HT1080 (cell line): ENCODE measurements at places on chromosomes 13 and 19. TPM values are rescaled to one million over a fixed set of nuclear protein-coding genes. Genes with fewer than 3 reads are reported as not detected.

Gene PRR12
- 3.4 and 6.5 TPM in 2 replicates for total RNA-seq

DNA sequence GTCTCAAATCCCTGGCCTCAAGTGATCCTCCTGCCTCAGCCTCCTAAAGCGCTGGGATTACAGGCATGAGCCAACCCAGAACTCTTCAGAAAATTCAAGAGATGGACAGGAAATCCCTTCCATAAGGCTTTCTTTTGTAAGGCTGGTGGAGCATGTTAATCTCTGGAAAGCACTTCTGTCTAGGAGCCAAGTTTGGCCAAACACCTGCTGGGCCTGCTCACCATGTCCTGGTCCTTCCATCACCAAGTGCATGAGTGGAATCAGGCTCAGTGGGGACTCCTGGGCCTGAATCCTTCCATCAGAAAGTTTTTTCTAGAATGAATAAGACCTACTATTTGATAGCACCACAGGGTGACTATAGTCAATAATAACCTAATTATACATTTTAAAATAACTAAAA is 148.0 kb downstream of the DCLK1 start:
- no peak for DNase-seq

DNA sequence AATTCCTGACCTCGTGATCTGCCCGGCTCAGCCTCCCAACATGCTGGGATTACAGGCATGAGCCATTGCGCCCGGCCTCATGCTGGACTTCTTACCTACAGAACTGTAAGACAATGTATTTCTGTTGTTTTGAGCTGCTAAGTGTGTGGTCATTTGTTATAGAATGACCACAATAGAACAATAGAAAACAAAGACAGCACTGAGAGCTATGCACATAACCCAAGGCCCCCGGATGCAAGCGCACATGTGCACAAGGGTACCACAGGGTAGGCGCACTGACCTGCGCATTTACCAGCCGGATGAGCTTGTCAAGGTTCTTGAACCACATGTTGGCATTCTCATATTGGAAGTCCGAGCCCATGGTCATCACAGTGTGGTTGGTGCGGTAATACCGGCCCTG is 5.6 kb downstream of the MAN2B1 start:
- DNase-seq = no peak

Gene ZNF837
- 0.08 and 1.4 TPM in 2 replicates for total RNA-seq

GRCh38 chr13:100146534-100146933 is 57.6 kb downstream of the PCCA start:
- no peak for DNase-seq

Gene SBNO2
- 28.2 and 31.7 TPM in 2 replicates for total RNA-seq

DNA sequence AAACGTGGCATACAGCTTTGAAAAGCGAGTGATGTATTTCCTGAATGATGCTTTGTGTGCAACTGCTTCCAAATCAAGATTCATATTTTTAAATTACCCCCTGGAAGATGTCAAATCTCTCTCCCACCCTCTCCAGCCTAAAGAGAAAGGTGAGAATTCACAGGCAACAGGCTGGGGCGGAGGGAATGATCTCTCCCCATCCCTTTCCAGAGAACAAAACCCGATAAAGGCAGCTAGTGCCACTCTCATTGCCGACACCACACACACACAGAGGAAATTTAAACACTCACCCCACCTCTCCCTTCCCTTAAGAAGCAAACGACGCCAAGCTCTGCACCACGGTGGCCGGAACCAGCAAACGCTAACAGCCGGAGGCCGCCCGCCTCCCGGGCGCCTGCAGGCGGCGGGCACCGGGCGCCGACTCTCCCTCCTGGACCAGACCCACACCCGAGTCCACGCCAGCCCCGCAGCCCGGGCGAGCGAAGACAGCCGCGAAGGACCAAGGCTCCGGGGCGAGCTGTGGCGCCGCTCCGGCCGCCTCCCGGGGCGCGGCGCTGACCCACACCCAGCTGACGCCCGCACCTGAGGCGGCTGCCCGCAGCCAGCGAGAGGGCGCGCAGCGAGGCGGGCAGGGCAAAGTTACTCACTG is 477 bp downstream of the LNX2 start:
- DNase-seq = peak; percentile 42

DNA sequence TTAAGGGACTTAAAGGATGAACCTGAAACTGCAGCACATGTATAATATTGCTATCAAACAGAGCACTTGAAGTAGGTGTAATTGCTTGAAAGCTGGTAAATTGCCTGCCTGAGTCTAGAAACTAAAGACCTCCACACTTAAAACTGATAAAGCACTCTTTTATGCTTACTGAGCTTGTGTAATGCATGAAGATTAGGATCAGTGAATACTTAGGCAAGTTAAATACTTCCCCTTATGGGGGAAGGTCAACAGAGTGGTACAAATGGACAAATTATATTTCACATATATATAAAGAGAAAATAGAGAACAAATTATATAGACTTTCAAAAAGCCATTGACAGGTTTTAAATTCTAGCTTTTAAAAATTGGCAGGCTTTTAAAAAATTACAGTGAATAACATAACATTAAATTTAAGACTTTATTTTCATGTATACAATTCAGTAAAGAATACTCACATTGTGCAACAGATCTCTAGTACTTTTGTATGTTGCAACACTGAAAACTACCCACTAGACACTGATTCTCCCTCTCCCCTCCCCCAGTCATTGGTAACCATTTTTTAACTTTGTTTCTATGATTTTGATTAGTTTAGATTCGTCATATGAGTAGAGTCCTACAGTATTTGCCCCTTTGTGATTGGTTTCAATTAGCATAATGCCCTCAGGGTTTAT is 23.9 kb downstream of the PIBF1 start:
- DNase-seq = no peak

DNA sequence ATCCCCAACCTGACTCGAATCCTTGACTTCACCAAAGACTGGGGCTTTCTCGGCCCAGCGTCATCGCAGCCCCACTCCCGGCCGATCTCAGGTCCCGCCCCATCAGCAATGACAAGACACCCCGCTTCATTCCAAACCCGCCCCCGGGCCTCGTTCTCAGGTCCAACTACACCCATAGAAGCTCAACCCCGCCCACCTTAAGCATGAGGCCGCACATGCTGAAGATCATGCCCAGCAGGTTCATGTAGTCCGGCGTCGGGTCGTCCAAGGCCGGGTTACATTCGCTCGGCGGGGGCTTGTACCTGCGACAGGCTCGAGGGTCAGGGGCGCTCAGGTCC is 2.3 kb downstream of the WDR83 start:
- peak; percentile 40 for DNase-seq

DNA sequence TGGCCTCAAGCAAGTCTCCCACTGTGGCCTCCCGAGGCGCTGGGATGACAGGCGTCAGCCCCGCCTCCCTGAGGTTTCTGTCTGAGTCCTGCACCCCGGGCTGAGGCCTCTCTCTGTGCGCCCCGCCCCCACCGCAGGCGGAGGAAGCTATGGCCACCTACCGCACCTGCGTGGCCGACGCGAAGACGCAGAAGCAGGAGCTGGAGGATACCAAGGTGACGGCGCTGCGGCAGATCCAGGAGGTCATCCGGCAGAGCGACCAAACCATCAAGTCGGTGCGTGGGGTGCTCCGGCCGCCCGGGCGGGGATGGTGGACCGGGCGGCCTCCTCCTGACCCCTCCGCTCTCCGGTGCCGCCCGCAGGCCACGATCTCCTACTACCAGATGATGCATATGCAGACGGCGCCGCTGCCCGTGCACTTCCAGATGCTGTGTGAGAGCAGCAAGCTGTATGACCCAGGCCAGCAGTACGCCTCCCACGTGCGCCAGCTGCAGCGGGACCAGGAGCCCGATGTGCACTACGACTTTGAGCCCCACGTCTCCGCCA is 12.7 kb downstream of the ARHGAP45 start:
- DNase-seq = no peak

- no peak for DNase-seq
These were observed 33.7 kb downstream of the ZNF493 start for GRCh38 chr19:21430675-21431074.

DNA sequence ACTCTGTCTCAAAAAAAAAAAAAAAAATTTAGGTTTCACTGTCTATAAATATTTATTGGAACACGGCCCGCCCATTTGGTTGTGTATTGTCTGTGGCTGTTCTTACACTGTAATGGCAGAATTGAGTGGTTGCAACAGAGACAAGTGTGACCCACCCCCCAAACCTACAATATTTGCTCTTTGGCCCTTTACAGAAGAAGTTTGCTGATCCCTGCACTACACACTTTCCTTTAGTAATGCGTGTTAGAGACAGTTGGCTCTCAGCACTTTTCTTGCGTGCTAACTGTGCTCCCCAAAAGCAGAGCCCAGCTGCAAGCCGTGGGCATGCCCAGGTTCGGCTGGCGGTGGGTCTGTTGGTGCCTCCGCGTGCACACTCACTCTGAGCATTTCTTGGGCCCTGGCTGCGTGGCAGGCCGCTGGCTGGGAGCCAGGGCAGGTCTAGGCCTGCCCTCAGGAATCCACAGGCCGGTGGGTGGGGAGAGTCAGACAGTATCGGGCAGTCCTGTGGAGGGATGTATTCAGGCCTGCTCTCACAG is 72.6 kb downstream of the SIPA1L3 start:
- DNase-seq = no peak

Gene ZNF91
- 10.8 and 12.1 TPM in 2 replicates for total RNA-seq

DNA sequence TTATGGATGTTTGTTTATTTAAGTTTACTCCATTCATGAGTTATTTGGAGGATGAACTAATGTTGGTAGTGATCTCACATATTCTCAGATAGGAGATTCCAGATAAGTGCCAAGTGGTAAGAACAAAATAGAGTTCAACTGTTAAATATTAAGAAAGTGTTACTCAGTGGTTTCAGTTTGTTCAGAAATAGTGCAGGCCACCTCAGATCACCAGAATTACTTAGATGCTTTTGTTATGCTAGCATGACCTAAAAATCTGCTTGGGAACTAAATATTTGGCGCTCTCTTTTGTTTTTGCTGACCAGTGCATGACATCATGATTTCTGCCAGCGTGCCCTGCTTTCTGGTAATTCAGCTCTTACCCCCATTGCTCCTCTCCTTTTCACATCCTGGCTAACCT is 15.6 kb downstream of the CLDN10 start:
- no peak for DNase-seq

DNA sequence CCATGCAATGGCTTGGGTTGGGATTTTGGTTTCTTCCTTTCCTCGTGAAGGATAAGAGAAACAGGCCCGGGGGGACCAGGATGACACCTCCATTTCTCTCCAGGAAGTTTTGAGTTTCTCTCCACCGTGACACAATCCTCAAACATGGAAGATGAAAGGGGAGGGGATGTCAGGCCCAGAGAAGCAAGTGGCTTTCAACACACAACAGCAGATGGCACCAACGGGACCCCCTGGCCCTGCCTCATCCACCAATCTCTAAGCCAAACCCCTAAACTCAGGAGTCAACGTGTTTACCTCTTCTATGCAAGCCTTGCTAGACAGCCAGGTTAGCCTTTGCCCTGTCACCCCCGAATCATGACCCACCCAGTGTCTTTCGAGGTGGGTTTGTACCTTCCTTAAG is 24.1 kb downstream of the SPC24 start:
- no peak for DNase-seq

DNA sequence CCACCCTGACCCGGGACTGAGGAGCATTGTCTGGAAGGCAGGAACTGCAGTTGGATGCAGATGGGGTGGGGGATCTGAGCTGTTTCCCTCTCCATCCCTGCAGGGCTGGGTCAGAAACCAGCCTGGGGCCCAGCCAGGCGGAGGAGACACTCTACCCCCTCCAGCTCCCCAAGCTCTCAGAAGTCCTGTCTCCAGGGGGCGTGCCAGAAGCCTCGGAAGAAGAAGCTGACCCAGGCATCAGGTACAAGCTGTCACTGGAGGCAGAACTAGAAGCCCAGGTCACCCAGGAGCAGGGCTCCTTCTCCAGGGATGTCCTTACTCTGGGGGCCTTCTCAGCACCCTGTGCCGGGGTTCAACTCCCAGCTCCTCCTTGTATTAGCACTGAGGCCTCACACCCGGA is 15.5 kb downstream of the SIX5 start:
- DNase-seq = no peak

Gene OR7D2
- not detected in 2 replicates for total RNA-seq

GRCh38 chr19:49297403-49297802 is 27.6 kb downstream of the SLC6A16 start:
- DNase-seq = no peak
